SW 1271 (cell line): ENCODE measurements at places on chromosomes 3 and 15.

- DNase-seq: no peak
Observed at GRCh38 chr3:185929192-185930151, 8.3 kb downstream of the TRA2B start.

GRCh38 chr3:182214416-182214815 is 502.7 kb downstream of the SOX2 start:
- no peak for DNase-seq

GRCh38 chr3:19688767-19689166 is 245.2 kb downstream of the EFHB start:
- DNase-seq: no peak

- DNase-seq: no peak
Observed at GRCh38 chr3:177461765-177462164, 264.5 kb upstream of the TBL1XR1 start.

- DNase-seq: no peak
Observed at GRCh38 chr3:176051766-176052165, 1145.5 kb downstream of the TBL1XR1 start.

DNA sequence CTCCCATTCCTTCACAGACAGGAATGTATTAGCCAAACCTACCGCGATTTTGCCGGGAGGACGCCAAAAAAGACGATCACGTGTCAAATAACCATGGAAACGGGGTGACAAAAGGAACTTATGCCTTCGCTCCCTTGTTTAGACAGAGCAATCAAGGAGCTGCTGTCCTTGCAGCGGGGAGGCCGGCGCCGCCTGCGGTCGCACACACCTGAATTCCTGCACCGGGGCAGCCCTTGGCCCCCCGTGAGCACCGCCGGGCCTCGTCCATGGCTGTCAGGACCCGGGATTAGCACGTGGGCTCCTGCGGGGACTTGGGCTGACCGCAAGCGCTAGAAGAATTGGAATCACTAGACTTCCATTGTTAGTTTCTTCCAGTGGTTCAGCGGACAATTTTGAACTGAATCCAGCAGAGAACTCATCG is 193.1 kb downstream of the SHQ1 start:
- no peak for DNase-seq

GRCh38 chr15:71182522-71182921 is 67.3 kb downstream of the THSD4 start:
- DNase-seq: no peak

GRCh38 chr3:161072211-161072621 is 32.9 kb downstream of the B3GALNT1 start:
- no peak for DNase-seq

- no peak for DNase-seq
Observed at GRCh38 chr3:150945226-150946032, 27.1 kb downstream of the CLRN1 start.

- no peak for DNase-seq
Observed at GRCh38 chr3:149547954-149548668, 73.6 kb downstream of the TM4SF4 start.

- DNase-seq: no peak
Observed at GRCh38 chr3:12939137-12939536, 97.8 kb upstream of the RPL32 start.

DNA sequence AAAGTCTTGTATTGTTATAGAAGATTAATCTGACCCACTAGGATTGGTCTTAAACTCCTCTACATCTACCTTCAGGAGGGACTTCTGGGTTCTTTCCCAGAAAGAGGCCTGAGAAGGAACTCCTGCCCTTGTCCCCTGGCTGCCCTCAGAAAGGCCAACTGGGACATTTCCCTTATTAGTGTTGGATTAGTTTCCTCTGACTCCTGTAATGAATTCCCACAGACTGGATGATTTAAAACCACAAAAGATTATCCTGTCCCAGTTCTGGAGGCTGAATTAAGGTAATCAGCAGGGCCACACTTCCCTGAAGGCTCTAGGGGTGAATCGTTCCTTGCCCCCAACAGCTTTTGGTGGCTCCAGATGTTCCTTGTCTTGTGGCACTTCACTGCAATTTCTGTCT is 102.8 kb upstream of the NMNAT3 start:
- no peak for DNase-seq

DNA sequence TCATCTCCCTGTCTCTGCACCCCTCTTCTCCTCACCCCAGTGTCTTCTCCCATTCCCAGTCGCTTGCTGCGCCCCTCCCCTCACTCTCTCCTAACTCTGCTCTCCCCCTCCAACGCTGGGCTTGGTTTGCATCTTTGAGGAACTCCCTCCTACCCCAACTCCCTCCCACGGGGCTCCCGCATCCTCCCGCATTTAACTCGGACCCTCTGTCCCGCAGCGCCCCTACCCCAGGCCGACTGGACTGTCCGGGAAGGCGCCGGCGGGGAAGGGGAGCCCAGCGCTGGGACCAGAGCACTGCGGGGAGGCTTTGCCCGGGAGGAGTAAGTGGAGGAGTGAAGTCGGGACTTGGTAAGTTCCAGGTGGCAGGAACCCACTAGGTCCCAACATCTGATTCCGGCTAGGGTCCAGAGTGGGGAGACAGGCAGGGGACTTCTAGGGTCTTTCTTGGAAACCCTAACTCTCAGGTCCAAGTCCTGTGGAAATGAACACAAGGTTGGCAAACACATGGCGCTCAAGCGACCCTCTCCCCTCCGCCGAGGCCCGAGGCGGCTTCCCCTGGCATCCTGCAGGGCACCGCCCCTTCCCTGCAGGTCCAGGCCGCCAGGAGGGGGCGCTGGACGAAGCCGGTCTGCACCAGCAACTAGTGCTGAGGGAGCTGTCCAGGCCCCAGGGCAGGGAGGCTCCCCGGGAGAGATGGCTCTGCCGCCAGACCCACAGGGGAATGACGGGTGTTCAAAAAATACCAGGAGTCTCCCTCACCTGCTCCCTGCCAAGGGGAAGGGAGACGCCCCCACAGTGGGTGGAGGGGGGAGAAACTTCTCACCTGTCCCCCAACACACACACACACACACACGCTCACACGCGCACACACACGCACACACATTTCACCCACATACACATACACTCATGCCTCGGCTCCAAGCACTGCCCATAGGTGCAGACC is 53.2 kb downstream of the LHFPL4 start:
- DNase-seq: no peak

DNA sequence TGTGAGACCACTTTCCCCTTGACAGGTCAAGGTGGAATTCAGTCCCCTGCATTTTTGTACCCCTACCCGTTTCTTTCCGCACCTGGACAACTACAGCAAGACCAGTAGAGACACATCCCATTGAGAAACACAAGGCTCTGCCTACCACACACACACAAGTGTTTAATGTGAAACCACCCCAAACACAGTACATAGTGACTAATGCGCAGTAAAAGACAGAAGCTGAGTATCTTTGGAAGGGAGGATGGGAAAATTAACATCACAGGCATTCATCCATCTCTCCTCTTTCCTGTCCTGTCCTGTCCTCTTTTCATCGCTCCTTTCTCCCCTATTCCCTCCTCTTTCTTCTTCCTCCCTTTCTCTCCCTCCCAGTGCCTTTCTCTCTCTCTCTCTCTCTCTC is 64.8 kb downstream of the SCN11A start:
- DNase-seq: no peak

GRCh38 chr3:37453393-37454389 is 279.3 kb upstream of the LRRFIP2 start:
- DNase-seq: no peak

DNA sequence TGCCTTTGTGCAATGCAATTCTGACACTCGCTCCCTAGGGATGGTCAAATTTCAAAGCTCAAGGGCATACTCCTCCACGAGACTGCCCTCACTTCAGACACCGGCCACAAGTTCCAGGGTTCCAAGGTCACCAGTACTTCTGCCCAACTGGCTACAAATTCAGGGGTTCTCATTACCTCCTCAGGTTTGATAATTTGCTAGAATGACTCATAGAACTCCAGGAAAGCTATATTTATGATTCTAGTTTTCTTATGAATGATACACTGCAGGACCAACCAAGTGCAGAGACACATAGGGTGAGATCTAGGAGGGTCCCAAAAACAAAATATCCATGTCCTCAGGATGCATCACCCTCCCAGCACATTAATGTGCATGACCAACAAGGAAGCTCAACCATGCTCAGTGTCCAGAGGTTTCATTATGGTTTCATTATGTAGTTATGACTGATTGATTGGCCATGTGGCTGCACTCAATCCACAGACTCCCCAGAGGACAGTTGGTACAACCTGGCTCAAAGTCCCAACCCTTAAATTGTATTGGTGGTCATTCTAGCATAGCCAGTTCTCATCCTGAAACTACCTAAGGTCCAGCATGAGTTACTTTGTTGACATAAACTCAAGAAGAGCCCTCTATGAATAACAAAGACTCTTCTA is 170.4 kb upstream of the LRRN1 start:
- no peak for DNase-seq

DNA sequence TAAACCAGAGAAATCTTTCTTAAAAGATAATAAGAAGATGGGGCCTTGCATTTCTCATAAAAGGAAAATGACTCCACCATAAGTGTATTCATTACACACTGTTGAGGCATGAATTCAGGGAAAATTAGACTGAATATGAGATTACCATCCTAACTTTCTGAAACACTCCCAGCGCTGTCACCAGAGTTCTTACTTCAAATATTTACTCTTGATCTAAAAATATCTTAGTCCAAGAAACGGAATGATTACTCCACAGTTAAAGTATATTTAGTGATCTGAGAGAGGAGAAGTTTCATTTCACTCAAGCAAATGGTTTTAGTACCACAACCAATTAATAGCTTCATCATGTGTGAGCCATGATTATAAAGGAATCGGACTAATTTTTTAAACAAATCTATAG is 300.3 kb downstream of the ZBTB20 start:
- no peak for DNase-seq

DNA sequence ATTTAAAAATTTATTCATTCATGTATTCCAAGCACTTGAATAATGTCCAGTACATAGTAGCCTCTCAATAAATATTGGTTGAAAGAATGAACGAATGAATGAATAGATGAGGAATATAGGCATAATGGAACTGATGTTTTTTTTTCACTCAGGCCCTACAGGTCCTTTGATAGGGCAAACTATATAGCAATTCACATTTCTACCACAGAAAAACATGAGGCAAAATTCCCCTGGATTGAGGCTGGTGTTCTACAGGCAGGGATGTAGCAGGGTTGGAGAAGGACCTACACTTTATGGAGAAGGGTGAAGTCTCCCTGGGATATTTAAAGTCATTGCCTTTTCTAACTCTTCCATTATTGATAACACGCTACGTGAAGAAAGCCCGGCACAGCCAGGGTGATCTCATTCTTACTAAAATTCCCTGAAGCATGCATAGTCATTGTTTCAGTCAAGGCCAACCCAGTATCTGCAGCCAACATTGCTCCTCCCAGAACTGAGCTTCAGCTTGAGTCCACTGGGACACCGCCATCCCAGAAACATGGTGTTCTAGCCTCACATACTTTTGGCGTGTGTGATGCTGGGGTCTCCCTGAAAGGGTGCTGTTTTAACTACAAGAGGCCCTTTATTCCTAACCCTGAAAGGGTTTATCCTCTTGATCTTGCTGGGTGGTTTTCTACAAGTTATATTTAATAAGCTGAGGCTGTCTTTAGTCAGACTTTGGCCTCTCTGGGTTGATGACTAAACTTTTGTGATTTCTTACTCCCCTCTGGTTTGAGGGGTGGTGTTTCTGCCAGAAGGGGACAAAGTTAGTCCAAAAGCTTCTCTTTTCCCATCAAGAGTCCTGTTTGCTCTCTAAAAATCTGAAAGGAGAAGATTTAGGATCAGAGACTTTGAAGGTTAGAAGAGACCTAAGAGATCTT is 25.9 kb upstream of the FBN1 start:
- DNase-seq: no peak

- no peak for DNase-seq
Observed at GRCh38 chr3:20842594-20843436, 656.8 kb upstream of the SGO1 start.

DNA sequence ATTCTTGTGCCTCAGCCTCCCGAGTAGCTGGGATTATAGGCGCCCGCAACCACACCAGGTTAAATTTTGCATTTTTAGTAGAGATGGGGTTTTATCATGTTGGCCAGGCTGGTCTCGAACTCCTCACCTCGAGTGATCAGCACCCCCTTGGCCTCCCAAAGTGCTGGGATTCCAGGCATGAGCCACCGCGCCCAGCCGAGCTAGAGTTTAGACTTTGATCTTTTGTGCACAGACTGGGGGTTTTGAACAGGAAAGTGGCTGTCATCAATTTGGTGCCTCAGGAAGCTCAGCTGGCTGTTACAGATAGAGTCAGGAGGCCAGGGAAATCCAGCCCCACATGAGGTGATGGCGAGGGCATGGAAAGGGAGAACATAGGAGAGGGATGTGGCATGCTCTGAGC is 19.3 kb upstream of the IREB2 start:
- no peak for DNase-seq

- DNase-seq: no peak
Observed at GRCh38 chr3:182909318-182910040, 70.9 kb downstream of the DCUN1D1 start.

- no peak for DNase-seq
Observed at GRCh38 chr15:95987886-95988573, 342.5 kb upstream of the NR2F2 start.

DNA sequence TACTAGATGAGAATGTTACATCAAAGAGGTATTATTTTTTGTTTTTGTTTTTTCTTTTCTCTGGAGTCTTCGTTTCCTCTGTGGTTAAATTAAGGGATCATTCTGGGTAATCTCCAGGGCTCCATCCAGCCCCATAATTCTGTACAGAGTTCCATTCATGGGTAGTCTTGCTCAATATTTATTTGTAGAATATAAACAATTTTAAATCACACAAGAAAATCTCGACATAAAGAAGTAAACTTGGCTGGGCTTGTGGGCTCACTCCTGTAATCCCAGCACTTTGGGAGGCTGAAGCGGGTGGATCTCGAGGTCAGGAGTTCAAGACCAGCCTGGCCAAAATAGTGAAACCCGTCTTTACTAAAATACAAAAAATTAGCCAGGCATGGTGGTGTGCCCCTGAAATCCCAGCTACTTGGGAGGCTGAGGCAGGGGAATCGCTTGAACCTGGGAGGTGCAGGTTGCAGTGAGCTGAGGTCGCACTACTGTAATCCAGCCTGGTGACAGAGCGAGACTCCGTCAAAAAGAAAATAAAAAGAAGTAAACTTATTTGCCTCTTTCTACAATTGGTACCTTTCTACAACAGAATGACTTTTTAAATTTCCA is 166.8 kb upstream of the TGFBR2 start:
- no peak for DNase-seq

- no peak for DNase-seq
Observed at GRCh38 chr15:43423793-43424192, 52.9 kb downstream of the TUBGCP4 start.

DNA sequence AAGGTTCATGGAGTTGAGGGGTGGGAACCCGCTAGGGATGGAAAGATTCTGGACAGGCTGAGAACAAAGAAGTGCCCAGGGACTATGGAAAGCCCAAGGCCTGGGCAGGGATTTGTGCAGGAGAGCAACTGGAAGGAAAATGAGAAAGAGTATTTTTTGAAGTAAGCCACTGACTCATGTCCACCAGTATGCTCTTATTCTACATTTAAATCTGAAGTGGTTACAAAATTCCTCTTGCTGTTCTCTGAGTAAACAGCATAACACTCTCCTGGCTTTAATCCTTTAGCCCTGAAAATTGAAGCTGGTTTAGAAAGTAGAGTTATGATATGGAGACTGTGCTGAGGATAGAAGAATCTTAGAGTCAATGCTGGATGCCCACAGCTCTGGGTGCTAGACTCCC is 165.2 kb downstream of the ISL2 start:
- DNase-seq: no peak
